ENCODE measurements at places on chromosomes 16 and 17. TPM values are rescaled to one million over a fixed set of nuclear protein-coding genes. Genes with fewer than 3 reads are reported as not detected.

Gene TBC1D28
- not detected for total RNA-seq

DNA sequence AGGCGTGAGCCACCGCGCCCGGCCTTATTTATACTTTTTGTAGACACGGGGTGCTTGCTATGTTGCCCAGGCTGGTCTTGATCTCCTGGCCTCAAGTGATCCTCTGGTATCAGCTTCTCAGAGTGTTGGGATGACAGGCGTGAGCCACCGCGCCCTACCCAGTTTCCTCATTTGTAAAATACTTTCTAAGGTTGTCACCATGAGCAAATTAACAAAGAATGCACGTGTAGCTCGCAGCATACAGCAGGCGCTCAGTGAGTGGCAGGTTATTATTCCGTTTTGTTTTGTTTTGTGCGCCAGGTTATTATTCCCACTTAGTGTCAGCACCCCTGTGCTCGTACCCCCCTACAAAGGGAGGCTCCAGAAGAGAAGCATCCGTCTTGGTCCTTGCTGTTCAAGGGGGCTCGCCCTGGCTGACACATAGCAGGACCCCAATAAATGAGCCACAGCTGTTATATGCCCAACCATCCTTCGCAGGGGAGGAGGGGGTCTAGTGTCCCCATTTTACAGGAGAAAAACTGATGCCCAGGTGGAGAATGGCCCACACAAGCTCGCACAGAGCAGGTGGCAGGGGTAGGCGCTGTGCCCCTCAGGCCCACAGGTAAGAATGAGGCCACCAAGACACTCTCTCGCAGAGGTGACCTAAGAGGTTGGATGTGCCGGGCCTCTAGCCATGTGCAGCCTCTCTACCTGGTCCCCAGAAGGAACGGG, 686 bp upstream of the MIEF2 start:
- DNase-seq, result no peak

DNA sequence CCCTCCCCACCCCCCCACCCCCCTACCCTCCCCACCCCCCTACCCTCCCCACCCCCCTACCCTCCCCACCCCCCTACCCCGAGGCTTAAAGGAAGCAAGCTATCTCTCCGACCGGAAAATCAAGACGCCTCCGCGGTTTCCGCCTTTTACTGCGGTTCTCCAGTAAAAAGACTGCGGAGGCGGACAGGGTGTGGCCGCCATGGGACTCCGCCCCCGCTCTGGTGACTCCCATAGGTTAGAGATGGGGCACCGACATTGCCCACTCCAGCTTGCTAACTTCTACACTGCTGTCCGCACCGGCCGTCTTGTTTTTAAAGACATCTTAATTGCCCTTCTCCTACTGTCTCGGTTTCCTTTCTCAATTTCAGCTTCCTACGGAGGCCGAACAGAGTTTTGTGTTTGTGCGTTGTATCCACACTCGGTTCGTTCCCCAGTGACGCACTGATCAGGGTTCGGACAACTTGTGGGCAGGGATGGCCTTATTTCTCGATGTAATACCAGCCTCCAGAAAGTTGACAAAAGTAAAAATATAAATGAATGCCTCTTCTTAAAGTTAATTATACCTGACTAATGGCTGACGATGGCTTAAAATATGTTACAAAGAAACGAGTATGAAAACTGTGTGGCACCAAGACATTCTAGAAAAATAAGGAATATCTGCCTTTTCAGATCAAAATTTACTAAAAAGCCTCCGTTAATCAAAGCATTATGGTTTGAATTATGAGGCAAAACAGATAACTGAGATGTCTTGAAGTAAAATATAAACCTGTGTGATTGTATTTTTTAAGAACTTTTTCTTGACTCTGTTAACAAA, 1.1 kb upstream of the ZNF200 start:
- peak; percentile 25 for DNase-seq

Gene NGFR
- total RNA-seq, result 8.9 TPM

Gene HOXB5
- not detected for total RNA-seq

Gene CMTM2
- not detected for total RNA-seq

- DNase-seq, result no peak
Observed at GRCh38 chr16:51952500-51952899, 594.4 kb downstream of the TOX3 start.

GRCh38 chr16:87150681-87151280, 166.4 kb downstream of the C16orf95 start:
- no peak for DNase-seq

DNA sequence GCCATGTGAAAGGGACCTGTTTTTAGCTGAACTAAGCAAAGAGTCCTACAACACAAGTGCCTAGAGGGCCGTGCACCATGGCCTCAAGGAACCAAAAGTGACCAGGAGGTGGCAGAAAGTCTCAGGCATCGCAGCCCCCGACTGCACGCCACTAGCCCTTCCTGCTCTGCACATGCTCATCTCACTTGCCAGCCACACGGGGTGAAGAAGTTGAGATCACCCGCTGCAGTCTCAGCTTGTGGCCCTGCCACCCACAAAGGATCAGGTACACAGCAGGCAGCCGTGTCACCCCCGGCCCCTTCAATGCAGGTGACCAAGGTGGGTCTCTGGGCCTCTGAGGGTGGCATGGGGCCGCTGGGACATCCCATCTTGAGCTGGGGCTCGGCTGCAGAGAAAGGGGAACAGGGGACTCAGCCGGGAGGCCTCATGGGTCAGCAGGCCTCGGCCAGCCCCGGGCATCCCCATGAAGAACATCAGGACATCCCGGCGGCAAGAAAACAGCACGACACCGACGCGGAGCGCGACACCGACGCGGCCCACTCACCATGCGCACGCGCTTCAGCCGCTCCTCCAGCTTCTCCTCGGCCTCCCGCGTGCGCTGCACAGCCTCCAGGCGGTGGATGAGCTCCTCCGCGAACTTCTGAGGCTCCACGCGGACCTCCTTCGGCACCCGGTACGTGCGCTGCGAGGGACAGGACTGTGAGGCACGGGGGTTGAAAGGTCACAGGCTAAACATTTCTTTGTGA, 21.0 kb downstream of the PDIA2 start:
- no peak for DNase-seq

DNA sequence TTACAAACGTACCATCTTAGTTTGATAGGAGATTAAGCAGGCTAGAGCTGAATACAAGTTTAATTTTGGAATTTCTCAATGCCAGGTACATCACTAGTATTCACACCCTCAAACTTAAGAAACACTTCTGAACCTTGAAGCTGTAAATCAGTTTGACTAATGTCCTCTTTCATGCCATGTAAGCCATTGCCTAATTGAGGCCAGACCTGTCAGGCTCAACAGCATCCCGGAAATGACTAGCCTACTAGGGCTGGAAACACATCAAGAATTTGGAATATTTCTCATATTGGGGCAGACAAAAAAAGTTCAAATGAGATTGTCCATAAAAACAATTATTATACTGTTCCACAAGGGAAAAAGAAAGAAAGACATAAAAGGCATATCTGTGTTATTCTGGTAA, 1.7 kb downstream of the USP32 start:
- DNase-seq, result no peak

Gene PLCD3
- total RNA-seq, result 146 TPM

Gene COL1A1
- 45.8 TPM for total RNA-seq

- DNase-seq, result peak; percentile 38
Observed at GRCh38 chr16:56424791-56425438, 430 bp downstream of the AMFR start.

GRCh38 chr17:63760771-63761539, 12.4 kb downstream of the CCDC47 start:
- DNase-seq, result no peak

GRCh38 chr17:7132511-7133094, 18.0 kb upstream of the ASGR2 start:
- DNase-seq, result no peak

- DNase-seq, result no peak
Observed at GRCh38 chr17:57140316-57140715, 55.3 kb downstream of the AKAP1 start.

Gene GALR2
- not detected for total RNA-seq

- DNase-seq, result no peak
Observed at GRCh38 chr16:85245307-85246172, 133.3 kb upstream of the CIBAR2 start.

GRCh38 chr16:48164907-48165715, 9.3 kb upstream of the ABCC12 start:
- DNase-seq, result peak; percentile 75

Gene PKMYT1
- 1.3 TPM for total RNA-seq

- DNase-seq, result no peak
Observed at GRCh38 chr16:1201444-1201843, 23.6 kb downstream of the TPSG1 start.
